ENCODE measurements at places on chromosomes 12 and 14.

- no peak for DNase-seq
Observed at GRCh38 chr12:132972374-132972773, 13.8 kb upstream of the ZNF26 start.

- DNase-seq = no peak
Observed at GRCh38 chr12:27467641-27468040, 21.1 kb downstream of the SMCO2 start.

- no peak for DNase-seq
Observed at GRCh38 chr12:55694188-55694515, 13.6 kb downstream of the ITGA7 start.

DNA sequence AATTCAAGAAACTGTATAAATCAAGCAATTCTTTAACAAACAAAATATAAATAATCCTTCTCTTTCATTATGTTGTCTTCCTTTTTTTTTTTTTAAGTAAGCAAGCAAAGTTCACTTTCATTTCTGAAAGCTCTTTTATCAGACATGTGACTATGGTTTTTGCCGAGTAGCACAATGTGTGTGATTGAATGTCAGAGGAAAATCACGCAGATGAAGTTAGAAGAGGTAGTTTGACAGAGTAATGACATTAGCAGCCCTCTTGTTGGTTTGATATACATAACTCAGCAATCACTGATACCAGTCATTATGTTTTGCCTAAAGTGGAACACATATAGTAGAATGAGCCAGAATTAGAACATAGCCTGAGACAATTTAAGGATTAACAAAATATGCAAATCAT lies 19.0 kb downstream of the ALX1 start:
- DNase-seq = no peak

- no peak for DNase-seq
Observed at GRCh38 chr12:50240792-50241114, 42.6 kb downstream of the LIMA1 start.

DNA sequence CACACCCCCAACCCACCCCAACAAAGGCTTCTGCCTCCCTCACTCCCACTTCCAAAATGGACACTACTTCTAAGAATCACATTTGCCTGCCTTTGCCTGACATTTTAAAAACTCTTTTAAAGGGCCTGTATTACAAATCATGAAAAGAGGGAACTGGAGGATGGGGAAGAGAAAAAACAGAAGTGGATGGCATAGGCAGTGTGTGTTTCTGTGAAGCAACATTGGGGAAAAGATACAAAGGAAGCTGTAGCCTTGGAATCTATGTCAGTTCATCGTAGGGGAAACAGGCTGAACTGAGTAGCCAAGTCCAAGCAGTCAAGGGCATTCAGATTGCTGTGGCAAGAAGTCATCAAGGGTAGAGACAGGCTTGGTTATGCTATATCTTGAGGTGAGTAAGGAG lies 273.9 kb downstream of the BTG1 start:
- no peak for DNase-seq

Data from RCC 7860 (cell line).